ENCODE measurements at places on chromosomes 5 and 9. TPM values are rescaled to one million over a fixed set of nuclear protein-coding genes. Genes with fewer than 3 reads are reported as not detected.

GRCh38 chr9:8251566-8251965 is 452.0 kb upstream of the DMAC1 start:
- no peak for DNase-seq

DNA sequence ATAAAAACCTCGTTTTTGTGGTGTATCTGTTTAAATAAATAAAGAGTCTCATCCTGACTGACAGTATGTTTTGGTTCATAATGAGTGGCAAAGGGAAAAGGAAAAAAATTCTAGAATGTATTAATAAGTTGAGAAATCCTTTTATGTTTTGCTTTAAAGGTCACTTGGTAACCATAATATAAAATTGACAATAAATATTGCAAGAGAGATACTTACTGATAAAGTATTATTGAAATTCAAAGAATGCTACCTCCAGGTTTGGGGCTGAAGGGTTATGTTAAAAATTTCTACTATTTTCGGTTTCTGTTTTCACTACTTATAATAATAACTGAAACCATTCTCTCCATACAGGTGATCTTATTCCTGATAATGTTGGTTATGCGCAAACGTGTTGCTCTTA is 85.4 kb upstream of the FSD1L start:
- DNase-seq = no peak

FREM1 gene
- total RNA-seq = not detected

- no peak for DNase-seq
Observed at GRCh38 chr5:113024076-113024697, 47.6 kb downstream of the DCP2 start.

TCF7 gene
- 15.8 TPM for total RNA-seq

Data from activated B cell treated with CpG ODN at 0.5 μM for 24 hours (primary cell).